ENCODE measurements at places on chromosomes 2 and 18.

- no peak for DNase-seq
Observed at GRCh38 chr2:42566837-42567321, 1.6 kb upstream of the MTA3 start.

- DNase-seq, result no peak
Observed at GRCh38 chr2:230492107-230492506, 76.1 kb downstream of the SP100 start.

DNA sequence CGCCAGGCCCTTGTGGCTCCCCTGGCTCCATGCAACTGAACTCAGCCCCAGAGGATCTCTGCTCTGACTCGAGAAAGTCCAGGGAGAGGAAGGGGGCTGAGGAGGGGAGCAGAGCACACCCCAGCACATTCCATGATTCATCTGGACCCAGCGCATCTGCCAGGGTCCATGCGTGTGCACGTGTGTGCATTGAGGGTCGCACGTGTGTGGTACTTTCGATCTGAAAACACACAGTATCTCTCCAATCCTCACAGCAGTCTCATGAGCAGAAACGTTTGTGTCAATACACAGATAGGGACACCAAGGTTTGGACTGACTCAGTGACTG is 146.4 kb upstream of the ID2 start:
- no peak for DNase-seq

DNA sequence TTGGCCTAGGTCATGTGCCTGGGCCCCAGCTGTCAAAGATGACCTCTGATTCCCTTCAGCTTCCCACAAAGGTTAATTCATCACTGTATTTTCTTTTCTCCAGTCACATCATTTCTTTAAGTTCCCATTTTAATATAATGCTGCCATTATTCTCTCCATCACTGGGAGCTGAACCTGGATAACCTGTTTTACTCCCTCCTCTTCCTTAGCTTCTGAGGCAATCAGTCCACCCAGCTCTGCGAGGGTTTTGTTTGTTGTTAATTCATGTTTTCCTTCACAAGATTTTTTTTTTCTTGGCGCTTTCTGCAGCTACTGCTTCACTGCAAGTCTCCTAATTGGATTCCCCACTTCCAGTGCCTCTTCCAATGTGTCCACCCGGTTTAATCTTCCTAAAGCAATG is 5.1 kb upstream of the EML4 start:
- DNase-seq, result no peak

GRCh38 chr2:128452536-128453530 is 134.2 kb upstream of the HS6ST1 start:
- DNase-seq, result no peak

- DNase-seq, result no peak
Observed at GRCh38 chr18:36301884-36302283, 4.4 kb downstream of the FHOD3 start.

GRCh38 chr2:191386938-191387536 is 141.8 kb downstream of the MYO1B start:
- DNase-seq, result no peak

DNA sequence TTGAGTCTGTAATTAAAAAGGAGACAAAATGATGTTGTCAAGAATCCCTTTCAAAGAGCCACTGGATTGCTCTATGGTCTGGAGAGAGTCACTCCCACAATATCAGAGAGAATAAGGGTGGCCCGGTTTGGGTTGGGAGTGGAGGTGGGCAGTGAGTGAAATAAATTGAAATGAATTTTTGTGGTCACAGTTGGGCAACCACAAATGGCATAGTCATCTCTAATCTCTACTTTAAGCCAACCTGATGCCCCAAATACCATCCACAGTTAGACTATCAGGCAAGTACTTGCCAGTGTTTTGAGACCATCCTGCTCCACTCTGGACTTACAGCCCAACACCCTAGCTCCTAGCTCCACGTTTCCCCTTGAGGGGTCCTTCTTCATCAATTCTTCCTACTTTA is 559.7 kb downstream of the BCL11A start:
- no peak for DNase-seq

DNA sequence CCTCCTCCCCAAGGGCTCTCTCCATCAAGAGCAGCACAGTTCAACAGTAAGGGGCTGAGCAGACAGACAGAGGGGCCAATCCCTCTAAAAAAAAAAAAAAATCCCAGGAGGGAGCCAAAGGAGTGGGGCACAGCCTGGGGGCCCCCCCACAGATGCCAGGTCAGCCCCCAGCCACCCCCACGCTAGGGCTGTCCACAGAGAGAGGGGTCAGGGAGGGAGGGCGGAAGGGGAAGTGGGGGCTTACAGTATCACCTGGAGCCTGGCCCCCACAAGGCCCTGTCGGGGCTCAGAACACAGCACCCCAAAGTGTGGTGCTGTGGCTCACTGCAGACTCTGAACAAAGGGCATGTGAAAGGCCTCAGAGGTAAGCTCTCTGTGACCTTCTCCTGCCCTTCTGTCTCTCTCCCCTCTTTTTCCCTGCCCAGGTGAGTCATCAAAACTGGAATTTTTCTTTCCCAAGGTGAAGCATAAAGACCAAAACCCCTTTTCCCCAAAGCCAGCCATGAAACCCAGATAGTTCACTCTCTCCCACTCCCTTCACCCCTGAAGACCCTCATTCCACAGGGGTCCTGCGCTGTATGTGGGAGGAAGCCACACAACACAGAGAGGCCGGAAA is 13.9 kb downstream of the BIN1 start:
- no peak for DNase-seq

DNA sequence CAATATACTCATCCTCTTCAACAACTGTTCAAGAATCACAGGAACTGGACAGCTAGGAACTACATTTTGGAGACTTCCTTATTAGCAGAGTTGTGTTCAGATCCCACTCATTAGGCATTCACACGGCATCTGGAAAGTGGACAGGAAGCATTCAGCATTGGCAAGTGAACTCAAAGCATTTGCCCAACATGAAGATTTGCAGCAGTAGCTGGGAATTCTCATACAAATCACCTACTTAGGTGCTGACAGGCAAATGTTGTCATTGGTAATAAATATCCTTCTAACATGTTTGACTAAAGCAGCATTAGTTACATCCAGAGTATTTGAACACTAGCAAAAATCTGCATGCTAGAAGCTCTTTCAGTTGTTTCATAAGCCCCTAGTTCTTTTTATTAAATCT is 350.8 kb downstream of the PTH2R start:
- no peak for DNase-seq

GRCh38 chr2:60318544-60318943 is 234.9 kb downstream of the BCL11A start:
- DNase-seq, result no peak

DNA sequence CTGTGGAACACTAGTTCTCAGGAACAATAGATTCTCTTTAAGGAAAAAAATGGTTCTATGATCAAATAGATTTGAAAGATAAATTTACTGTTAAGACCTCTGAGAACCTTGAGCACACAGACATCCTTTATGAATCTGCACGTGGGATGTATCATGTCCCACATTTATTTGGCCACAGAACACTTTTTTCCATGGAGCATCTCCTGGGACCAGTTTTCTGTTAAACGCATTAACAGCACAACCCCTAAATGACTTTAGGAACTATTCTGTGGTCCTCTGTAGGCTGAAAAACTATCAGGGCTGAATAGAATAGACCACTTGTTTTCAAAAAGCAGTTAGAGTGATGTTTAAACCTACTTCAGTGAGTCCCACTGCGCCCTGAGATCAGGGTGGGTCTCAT is 132.2 kb upstream of the PID1 start:
- no peak for DNase-seq

DNA sequence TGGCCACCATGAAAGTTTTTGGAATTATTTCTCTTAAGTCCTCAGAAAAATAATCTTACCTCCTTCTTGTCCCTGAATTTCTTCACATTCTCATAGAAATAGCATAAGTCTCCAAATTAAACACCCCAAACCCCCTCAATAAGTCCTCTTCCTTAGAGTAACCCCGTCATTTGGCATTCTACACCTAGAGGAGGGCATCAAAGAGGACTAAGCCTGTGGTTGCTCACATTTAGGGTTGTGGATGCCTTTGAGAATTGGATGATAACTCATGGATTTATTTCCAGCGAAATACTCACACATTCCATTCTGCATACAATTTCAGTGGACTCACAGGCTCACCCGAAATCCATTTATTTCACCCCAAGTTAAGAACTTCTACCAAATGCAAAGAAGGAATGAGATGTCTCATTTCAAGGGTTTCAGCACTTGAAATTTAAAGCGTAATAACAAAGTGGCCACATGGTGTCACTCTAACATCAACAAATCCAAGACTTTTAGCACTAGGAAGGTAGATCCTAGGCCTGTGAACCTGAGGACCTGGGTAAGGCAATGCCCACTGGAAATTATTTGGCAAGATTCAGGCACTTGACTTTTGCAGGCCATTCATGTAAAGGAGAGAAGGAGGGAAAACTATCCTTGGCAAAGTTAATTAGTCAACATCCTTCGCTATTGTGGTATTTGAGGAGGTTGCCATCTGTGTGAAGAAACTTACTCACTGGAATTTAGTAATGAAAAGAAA is 24.6 kb downstream of the DYTN start:
- no peak for DNase-seq

- no peak for DNase-seq
Observed at GRCh38 chr2:176157499-176158185, 535 bp downstream of the HOXD3 start.

GRCh38 chr18:24472591-24472990 is 12.2 kb downstream of the HRH4 start:
- no peak for DNase-seq

GRCh38 chr2:61816480-61817355 is 37.1 kb downstream of the FAM161A start:
- DNase-seq, result no peak

GRCh38 chr2:241909769-241910168 is 40.2 kb downstream of the RTP5 start:
- DNase-seq, result no peak

GRCh38 chr18:35680139-35680551 is 98.6 kb downstream of the GALNT1 start:
- no peak for DNase-seq

GRCh38 chr2:11214770-11215169 is 59.5 kb downstream of the SLC66A3 start:
- no peak for DNase-seq

GRCh38 chr2:37323781-37324535 is 675 bp downstream of the PRKD3 start:
- no peak for DNase-seq

GRCh38 chr2:124661558-124661957 is 636.5 kb downstream of the CNTNAP5 start:
- DNase-seq, result no peak

DNA sequence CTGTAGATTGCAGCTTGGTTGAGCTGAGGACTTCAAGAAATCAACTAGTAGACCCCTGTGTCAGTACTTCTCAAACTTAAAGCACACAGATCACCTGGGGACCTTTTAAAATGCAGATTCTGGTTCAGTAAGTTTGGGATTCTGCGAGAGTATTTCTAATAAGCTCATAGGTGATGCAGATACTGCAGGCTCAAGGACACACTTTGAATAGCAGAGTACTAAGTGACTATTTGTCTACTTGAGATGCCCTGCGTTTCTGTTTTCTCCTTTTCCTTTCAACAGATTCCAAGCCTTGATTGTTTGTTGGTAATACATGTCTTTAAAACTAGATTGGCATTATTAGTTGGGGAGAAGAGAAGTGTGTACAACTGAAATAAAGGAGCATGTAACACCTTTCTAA is 6.7 kb downstream of the MIB1 start:
- no peak for DNase-seq

GRCh38 chr2:99562516-99562915 is 72.7 kb upstream of the REV1 start:
- no peak for DNase-seq

GRCh38 chr2:120694034-120694433 is 41.6 kb upstream of the GLI2 start:
- DNase-seq, result no peak

GRCh38 chr2:234670052-234670451 is 173.2 kb upstream of the ARL4C start:
- no peak for DNase-seq

DNA sequence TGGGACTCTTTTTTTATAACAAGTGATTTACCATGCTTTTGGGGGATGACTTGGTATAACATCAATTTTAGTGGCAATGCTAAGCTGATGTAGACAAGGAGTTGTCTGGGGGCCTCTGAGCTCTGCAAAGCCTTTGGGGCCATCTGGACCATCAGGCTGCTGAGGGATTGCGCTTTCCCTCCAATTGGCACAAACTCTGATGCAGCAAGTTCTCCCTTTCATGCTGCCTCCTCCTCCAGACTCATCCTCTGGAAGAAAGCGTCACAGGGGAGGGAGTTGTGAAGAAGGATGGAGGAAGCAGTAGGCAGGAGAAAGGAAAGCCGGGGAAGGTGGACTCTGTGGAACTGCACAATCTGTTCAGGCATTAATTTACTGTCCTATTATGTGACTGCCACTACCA is 10.2 kb upstream of the FAP start:
- no peak for DNase-seq

- no peak for DNase-seq
Observed at GRCh38 chr2:217887841-217888701, 114.7 kb downstream of the TNS1 start.

DNA sequence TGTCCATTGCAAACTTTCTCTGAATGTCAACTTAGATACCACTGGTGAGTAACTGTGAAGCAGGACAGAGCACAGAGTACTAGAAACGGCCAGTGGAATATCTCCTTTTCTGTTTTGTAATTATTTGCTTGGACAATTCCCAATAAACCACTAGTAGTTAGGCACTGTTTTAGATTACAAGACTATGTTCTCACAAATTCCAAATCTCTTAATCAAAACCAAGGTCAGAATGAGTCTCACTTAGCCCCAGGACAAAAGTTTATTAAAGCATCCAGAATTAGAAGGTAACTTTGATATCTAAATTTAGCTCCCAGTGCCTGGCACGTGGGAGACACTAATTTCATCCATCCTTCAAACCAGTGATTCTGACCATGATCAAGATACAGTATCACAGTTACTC is 89.0 kb downstream of the ZNF521 start:
- no peak for DNase-seq

- no peak for DNase-seq
Observed at GRCh38 chr2:230935130-230935430, 10.0 kb upstream of the GPR55 start.

DNA sequence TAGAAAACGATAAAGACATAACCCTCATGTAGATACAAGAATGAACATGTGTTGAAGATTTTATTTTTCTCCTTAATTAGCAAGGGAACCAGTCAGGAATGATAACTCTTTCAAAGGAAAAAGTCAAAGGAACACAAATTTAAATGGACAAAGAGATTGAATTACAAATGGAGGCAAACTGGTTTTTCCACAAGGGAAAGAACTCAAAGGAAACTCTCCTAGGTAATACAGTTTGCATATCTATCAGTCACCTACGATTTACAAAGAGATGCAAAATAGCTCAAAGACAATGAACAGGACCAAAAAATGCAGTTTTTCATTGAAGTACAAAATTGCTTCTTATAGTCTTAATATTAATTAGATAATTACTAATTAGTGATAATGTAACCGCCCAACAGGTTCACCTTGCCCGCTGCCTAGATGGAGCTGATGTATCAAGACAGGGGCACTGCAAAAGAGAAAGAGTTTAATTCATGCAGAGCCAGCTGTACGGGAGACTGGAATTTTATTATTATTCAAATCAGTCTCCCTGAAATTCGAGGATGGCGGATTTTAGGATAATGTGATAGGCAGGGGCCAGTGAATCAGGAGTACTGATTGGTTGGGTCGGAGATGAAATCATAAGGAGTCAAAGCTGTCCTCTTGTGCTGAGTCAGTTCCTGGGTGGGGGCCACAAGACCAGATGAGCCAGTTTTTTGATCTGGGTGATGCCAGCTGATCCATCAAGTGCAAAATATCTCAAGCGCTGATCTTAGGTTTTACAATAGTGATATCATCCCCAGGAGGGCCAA is 151.0 kb downstream of the TMEM17 start:
- DNase-seq, result no peak
